ENCODE measurements at places on chromosomes 2 and 18.

GRCh38 chr2:224764565-224765236 lies 48.5 kb upstream of the CCDC195 start:
- DNase-seq: no peak

DNA sequence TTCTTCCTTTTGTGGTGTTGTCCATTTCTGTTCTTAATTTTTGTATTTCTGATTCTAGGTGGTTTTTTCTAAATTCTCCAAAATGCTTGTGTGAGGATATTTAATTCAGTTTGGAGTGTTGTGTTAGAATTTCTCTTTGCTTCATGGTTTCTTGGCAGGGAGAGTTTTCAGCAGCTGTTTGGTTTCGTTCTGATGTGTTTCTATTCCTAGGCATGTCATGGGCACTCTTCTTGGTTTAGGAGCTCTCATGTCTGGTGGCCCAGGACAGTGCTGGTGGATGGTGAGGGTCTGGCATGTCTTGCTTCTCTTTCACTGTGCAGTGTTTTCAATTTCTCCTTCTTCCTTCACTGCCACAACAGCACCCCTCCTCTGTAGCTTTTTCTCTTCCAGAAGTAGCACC lies 52.9 kb downstream of the OSBPL6 start:
- DNase-seq: no peak

- no peak for DNase-seq
Observed at GRCh38 chr18:54411781-54412180, 54.1 kb downstream of the C18orf54 start.

GRCh38 chr2:162090109-162090508 lies 16.1 kb upstream of the DPP4 start:
- DNase-seq: no peak

GRCh38 chr2:32453242-32454062 lies 96.6 kb downstream of the BIRC6 start:
- no peak for DNase-seq

GRCh38 chr2:48161628-48162027 lies 255.3 kb upstream of the FBXO11 start:
- no peak for DNase-seq

- DNase-seq: no peak
Observed at GRCh38 chr2:142716463-142717242, 160.8 kb upstream of the KYNU start.

- DNase-seq: peak; percentile 67
Observed at GRCh38 chr2:111178730-111179405, 58.2 kb downstream of the BCL2L11 start.

GRCh38 chr18:45255197-45255890 lies 359.9 kb upstream of the SLC14A2 start:
- DNase-seq: peak; percentile 63

DNA sequence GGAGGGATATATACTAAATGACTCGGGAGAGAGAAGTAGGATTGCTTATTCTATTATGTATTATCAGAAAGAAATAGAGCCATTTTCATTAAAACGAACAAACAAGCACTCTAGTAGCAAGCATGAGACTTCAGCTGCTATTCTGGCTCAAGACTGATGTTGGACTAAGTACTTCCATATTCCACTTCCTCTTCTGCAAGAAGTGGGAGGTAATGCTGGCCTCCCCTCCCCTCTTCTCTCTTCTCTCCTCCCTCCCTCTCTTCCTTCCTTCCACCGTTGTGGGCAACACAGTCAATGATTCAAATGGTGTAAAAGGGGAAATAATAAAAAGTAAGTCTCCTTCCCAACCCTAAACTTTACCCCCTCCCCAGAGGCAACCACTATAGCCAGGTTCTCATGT lies 62.6 kb downstream of the EMX1 start:
- DNase-seq: no peak

DNA sequence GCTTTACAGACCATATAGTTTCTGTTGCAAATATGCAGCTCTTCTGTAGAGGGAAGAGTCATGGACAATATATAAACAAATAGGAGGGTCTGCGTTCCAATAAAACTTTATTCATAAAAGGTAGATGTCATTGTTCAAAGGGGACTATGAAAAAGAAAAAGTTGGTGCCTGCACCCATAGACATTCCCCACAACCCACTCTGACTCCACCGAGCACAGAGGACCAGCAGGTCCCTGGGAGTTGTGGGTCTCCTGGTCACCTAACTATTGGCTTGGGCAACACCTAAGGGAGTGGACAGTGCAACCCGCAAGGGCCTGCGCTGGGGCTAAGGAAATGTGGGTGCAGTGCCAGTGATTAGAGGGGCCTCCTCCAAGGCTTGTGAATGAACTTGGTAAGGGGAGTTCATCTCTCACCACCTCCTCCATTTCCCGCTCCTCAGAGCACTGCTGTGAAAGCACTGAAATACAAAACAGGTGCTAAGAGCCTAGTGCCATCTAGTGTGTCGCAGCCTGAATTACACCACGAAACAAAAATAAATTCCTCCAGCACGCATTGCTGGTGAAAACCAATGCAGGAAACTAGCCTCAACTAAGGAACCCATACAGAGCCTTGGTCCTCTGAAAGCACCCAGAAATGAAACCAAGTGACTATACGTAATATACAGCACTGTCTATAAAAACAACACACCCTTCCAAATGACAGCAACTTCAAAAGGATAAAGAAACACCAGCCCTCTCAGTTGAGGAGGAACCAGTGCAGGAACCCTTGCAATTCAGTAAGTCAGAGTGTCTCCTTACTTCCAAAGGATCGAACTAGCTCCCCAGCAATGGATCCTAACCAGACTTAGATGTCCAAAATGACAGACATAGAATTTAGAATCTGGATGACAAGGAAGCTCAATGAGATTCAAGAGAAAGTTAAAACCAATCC lies 166.6 kb downstream of the RNF144A start:
- peak; percentile 70 for DNase-seq

DNA sequence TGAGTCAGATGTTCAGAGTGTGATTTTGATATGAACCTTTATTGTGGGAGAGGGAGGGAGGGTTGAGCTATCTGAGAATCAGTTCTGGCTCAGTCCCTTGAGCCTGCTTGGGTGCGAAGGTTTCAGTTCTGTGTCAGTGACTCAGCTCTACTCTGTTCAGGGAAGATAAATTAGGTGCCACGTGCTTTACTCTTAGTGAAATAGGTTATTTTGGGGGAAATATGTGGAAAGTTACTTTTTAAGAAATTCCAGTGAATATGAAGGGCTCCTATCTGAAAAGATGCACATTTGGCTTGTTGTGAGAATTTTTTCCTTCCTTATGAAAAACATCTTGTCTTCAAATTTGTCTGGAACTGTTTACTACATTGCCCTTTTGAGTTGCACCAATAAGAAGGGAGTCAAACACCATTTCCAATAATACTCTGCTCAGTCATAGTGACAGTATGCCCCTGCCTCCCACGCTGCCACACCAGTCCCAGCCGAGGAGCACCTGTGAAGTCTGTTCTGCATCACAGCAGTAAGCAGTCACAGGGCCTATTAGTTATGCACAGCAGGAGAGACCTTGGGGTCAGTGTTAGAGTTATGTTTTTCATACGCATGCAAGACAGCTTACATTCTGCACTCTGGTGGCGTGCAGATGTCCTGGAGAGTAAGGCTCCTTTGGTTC lies 32.8 kb upstream of the DNAH7 start:
- DNase-seq: peak; percentile 30

DNA sequence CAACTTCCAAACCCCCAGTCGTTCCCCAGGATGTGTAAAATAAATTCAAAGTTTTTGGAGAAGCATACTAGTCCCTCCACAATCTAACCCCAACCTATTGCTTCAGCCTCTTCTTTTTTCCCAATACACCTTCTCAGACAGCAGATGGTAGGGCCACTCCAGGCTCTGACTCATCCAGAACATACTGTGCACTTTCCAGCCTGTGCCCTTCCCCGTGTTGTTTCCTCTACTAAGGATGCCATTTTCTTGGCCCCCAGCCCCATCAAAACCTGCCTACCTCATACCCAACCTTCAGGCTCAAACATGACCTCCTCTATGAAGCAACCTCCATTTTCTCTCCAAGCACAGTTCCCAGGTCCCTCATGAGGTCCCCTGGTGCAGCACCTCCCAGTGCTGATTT lies 669.3 kb downstream of the BCL11A start:
- DNase-seq: no peak

- peak; percentile 56 for DNase-seq
Observed at GRCh38 chr2:23042216-23042906, 342.6 kb upstream of the KLHL29 start.

DNA sequence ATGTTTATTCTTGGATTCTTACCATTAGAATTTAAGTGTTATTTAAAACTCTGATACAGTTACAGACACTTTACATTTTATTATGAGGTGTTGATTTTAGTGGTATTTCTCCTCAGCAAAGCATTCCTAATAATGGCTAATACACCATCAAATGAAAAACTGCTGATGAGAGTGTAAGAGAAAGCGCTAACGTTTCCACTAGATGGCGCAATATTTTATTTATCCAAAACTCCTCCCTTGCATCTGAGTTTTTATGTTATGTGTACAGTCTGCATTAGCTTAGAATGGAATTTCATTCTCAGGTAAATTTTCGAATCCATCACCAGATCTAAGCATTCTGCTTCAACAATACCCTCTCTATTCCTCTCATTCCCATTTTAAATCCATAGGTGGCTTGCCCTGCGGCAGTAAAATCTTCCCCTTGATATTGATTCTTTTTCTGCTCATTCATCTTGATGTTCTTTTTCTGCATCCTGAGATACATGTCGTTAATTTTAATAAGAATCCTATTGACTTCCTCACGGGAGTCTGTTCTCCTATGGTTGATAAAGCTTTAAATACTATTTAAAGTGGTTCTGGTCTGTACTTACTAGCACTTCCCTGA lies 53.9 kb downstream of the PRKRA start:
- DNase-seq: no peak

DNA sequence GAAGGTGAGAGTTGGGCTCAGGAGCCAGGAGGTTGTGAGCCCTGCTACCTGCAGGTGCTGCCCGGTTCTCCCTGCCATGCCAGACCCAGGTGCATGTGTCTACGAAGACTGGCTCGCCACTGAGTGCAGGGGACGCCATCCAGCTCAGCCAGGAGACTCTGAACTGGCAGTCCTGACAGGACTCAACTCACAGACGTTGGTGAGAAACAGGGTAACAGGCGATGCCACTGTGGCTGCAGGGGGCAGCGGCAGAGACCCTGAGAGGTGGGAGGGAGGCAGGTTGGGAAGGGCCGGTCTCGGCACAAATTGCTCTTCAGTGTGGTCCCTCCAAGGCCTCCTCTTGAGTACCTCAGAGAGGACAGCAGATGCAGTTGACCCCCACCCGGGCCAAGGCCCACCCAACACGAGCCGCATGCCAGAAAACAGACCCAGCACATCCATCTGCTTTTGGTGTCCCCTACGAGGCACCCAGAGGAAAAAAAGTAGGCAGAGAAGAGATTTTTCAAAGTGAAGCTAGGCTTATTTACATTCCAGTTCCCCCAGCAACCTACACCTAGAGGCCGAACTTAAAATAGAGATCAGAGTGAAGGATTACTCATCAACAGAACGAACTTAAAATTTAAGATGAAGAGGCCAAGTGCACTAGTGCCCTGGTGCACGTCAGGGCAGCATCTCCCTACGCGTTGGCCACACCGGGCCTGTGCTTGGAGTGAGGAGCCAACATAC lies 184.8 kb downstream of the SEPTIN10 start:
- no peak for DNase-seq

DNA sequence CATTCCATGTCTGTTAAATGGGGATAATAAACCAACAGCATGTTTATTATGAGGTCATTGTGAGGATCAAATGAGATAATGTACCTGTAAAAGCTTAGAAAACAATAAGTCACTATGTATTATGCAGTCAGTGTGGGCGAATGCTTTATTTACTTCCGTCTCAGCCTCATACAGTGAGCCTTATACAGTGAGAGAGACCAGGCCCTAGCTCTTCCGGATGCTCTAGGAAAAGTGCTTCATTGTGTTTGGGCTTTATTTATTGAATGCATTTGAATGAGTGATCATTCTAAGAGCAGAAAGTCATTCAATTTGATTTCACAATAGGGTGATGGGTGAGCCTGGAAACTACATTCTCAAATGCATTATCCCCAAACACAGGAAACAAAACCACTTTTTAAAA lies 603.9 kb upstream of the FANCL start:
- no peak for DNase-seq
